Activated B cell treated with CpG ODN at 0.5 μM for 24 hours (primary cell): ENCODE measurements at places on chromosomes 11 and 22.

DNA sequence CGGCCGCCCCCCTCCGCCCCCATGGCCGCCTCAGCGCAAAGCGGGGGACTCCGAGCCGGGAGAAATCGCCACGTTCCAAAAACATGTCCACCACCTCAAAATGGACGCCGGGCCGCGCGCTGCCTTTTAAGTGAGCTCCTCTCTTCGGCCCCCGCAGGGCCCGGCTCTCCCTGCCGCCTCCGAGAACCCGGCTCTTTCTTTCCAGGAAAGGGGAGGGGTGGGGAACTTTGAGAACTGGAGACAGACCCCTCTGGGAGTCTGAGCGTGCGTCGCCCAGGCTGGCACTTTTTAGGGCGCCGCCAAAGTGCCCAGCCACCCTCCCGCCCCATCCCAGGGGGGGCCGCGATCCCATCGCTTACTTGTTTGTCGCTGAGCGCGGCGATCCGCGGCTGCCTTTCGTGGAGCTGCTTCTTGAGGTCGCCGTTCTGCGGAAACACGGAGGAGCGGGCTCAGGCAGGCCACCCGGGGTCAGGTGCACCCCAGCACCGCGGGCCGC is 1.6 kb downstream of the PHF21B start:
- no peak for DNase-seq

DNA sequence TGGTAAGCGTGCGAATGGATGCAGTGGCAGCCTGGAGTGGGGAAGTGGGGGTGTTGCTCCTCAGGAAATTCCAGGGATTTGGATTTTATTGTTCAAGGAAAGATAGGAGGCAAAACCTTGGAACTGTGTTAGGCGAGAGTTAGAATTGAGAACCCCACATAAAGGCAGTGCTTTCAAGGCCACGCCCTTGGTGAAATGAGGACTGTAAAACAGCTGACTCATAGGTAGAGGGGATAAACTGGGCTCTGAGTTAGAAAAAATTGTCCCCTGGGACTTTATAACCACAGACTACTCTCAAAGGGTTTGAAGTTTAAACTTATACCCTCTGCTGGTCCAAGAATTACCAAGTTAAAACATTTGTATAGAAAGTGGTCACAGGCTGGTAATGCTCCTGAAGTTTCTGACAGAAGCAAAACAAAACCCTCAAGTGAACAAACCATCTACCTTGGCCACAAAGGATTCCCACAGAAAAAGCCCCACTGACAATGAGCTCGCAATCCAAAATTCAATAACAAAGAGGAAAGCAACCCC is 250.3 kb upstream of the TBCEL start:
- no peak for DNase-seq

DNA sequence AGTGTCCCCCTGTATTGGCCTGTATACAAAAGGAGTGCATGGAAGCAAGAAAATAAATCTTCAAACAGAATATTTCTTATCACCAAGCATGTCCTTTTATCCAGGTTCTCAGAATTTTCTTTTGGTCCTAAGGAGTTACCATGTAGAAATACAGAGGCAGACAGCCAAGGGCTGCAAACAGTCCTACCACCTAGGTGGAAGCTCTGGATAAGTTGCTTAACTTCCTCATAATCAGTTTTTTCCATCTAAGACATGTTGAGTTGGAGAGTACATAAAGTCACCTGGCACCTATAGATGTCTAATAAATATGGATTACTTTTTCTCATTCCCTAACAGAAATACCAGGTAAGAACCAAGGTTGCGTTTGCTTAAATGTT is 57.0 kb upstream of the BLID start:
- no peak for DNase-seq

DNA sequence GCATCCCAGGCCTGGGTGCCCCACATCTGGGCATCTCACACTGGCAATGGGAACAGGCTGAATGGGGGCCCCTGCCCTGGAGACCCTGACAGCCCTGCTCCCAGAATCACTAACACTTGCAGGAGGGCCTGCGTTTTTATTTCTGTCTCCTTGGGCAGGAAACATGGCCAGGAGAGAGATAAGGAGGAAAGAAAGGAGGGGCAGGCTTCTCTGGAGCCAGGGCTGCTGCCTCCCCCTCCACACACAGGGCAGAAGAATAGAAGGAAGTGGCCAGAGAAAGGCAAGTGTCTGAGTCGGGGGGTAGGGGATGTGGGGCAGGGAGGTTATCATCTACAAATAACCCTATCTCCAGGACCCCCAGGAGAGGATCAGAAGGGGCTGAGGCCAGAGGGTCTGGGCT is 25.5 kb upstream of the TSPAN18 start:
- DNase-seq: no peak

- no peak for DNase-seq
These were observed 209.6 kb upstream of the NTM start for GRCh38 chr11:131160846-131161245.

GRCh38 chr22:35785181-35785923 is 67.7 kb downstream of the APOL5 start:
- no peak for DNase-seq

DNA sequence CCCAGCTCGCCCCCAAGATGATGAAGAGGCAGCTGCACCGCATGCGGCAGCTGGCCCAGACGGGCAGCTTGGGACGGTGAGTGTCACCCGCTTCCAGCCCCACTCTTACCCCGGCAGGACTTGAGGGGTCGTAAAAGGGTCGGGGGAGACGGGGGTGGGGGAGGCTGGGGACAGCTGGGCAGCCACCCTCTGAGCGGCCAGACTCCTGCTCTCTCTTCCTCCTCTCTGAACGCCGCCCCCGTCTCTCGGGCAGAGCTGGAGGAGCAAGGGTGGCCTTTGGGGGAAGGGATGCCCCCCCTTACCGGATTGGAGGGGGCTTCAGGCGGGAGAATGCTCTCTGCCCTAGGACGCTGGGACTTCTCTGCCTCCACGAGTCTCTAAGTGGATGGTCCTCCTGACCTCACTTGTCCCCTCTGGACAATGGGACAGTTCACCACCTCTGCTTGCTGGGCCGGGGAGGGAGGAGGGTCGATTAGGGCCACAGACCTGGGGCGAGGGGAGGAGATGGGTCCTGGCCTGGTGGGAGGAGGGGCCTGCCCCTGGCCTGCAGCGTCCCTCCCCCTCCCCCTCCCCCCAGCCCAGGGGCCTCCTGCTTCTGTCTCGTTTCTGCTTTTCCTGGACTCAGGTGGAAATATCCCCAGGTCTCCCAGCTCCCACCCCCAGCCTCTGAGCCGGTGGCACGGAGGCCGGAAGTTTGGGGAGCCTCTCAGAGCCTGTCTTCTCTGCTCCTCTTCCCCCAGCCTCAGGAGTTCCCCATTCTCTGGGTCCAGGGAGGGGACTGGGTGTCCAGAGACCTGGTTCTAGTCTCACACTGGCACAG is 512 bp downstream of the SH3BP1 start:
- DNase-seq: no peak
